ENCODE measurements at places on chromosomes 4 and X.

- no peak for DNase-seq
Measured at GRCh38 chr4:159401226-159401712, 298.4 kb downstream of the RAPGEF2 start.

GRCh38 chr4:88435987-88436693 is 20.8 kb upstream of the HERC5 start:
- DNase-seq: no peak

GRCh38 chrX:98548519-98548918 is 1664.8 kb downstream of the RPA4 start:
- no peak for DNase-seq

GRCh38 chr4:37490391-37491347 is 195.5 kb downstream of the RELL1 start:
- no peak for DNase-seq

Measured in BE2C (cell line).